Muscle of leg (tissue), 16 donors: ENCODE measurements at places on chromosomes 4 and X.
A peak's percentile ranks its signal among the peaks of the same experiment; 100 is the strongest.

DNA sequence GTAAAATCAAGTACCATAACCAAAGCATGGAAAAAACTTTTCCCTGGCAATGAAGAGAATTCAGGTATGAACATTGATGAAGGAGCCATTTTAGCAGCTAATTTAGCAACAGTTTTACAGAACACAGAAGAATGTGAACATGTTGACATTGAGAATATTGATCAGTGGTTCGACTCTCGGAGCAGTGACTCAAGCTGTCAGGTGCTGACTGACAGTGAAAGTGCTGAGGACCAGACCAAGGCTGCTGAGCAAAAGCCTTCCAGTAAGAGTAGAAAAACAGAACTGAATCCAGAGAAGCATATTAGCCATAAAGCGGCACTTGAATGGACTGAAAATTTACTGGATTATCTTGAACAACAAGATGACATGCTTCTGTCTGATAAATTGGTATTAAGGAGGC lies 2.8 kb downstream of the TIGD2 start:
- DNase-seq, result no peak

DNA sequence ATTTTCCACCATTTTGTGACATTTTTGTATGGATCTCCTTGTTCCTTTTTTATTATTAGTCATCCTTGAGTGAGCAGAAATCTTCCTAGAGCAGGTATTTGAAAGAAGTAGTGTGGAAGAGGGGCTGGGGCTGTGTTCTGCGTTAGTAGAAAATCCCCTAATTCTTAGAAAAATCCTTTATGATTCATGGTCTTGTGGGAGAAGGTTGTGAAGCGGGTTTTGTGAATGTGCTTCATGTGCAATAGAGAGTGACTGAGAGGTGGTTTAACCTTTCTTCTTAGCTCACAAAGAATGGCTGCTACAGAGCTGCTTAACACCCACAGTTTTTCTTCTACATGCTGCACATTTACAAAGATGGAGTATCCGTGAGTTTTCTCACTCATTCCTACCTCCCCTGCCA lies 220.5 kb downstream of the IDS start:
- no peak for DNase-seq

DNA sequence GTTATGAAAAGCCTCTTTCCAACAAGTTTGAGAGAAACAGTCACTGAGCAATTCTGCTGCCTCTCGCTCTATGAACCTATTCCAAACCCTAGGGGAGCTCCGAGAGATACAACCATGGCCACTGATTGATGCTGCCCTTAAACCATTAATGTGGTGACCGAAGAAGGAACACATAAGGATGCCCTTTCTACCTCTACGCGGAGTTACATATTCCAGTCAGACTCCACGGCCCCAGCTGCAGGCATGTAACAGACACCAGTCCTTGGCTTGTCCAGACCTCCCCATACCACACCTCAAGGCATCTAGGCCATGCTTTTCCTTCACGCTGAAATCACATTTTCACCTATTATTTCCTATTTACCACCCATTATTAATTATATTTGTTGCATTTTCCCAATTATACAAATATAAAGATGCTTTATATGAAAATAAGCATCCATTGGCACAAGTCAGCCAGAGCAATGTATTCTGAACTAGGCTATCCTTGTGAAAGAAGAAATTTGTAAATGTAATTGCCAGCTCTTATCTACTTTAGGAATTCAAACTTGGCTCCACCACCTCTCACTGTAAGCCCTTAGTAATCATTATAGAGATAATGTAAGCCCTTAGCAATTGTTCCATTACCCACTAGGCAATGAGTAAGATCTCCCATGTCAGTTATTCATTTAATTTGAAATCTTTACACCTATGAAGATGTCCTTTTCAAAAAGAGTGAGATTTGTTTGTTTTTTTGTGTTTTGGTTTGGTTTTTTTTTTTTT lies 338.4 kb downstream of the NR3C2 start:
- no peak for DNase-seq

DNA sequence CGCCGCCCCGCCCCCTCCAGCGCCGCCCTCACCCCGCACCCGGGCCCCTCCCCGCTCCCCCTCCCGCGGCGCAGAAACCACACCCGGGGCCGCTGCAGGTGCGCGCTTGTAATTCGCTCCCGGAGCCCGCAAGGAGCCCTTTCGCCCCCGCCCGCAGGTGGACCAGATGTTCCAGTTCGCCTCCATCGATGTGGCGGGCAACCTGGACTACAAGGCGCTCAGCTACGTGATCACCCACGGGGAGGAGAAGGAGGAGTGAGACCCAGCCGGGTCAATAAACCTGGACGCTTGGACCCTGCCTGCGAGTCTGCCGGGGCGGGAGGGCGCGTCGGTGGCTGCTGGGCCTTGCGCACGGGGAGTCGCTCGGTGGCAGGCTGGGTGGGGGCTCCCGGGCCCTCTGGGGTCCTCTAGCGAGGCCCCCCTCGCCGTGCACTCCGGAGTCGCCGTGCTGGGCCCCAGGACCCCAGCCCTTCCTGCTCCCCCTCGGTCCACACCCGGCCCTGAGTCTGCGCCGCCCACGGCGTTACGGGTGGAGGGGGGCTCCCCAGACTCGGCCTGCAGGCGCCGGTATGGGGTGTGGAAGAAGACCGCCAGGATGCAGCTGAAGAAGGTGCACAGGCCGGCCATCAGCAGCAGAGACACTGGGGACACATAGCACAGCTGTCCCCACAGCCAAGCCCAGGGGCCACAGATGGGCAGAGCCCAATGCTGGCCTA lies 7.1 kb downstream of the SLC49A3 start:
- peak; percentile 47 for DNase-seq

- DNase-seq, result no peak
These were observed 110.9 kb downstream of the HDAC8 start for GRCh38 chrX:72461766-72462165.

DNA sequence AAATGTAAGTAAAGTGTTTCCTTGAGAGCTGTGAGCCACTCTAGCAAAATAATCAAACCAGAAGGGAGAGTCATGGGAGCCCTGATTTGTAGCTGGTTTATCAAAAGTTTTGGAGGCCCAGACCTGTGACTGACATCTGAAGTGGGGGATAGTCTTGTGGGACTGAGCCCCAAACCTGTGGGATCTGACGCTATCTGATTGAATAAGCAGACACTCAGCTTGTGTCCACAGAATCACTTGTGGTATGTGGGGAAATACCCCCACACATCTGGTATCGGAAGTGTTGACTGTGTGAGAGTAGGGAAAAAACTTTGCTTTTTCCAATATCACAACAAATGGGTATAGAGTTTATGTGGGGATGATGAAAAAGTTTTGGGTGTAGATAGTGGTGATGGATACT lies 35.4 kb downstream of the FUNDC1 start:
- no peak for DNase-seq

- no peak for DNase-seq
These were observed 169.9 kb downstream of the UGT8 start for GRCh38 chr4:114768501-114768900.

GRCh38 chr4:35217331-35217730 lies 1027.0 kb downstream of the ARAP2 start:
- DNase-seq, result no peak

GRCh38 chr4:40848940-40849339 lies 99.2 kb downstream of the NSUN7 start:
- no peak for DNase-seq

- DNase-seq, result no peak
These were observed 60.3 kb downstream of the SH3KBP1 start for GRCh38 chrX:19827088-19827487.

- no peak for DNase-seq
These were observed 349.1 kb downstream of the PCDH10 start for GRCh38 chr4:133498149-133498548.

- no peak for DNase-seq
These were observed 424 bp upstream of the ZNF330 start for GRCh38 chr4:141220271-141220670.

GRCh38 chr4:152138451-152138850 lies 377.6 kb upstream of the GATB start:
- DNase-seq, result no peak

DNA sequence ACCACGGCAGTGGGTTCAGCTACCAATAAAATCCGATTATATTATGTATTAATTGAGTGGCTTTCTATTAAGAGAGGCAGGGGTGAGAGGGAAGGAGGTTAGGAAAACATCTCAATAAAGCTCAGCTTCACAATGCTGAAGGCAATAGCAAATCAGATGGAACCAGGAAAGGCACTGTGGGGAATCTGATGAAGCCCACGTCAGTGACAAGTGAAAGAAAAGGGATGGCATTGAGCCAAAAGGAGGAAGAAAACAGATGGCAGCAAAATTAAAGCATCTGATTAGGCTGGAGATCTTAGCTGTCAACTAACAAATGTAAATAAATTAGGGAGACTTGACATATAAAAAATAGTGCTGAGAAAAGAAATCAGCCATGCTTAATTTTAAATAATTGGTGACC lies 180.9 kb downstream of the RASL11B start:
- no peak for DNase-seq

- no peak for DNase-seq
These were observed 66.5 kb downstream of the PDHA1 start for GRCh38 chrX:19410259-19410658.

GRCh38 chr4:83546786-83547185 lies 10.9 kb downstream of the GPAT3 start:
- peak; percentile 40 for DNase-seq

DNA sequence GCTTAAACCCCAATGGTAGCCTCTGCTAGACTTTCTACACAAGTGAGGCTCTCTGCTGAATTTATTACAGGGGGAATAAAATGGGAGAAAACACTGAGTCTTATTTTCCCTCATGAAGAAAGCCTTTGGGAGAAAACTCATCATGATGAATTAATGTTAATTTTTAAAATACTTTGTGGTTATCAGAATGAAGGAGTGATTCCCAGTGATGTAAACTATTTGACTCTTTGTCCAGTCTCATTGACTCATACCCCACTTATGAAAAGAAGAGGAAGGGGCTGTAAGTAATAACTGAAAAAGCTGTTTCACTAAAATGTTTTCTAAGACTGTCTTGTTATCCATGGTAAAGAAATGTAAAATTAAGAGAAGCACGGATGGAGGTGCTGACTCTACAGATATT lies 208.8 kb downstream of the GRIA3 start:
- no peak for DNase-seq
